Pancreas (tissue), 10 donors: ENCODE measurements at places on chromosomes 13 and 19.
A peak's percentile ranks its signal among the peaks of the same experiment; 100 is the strongest.

DNA sequence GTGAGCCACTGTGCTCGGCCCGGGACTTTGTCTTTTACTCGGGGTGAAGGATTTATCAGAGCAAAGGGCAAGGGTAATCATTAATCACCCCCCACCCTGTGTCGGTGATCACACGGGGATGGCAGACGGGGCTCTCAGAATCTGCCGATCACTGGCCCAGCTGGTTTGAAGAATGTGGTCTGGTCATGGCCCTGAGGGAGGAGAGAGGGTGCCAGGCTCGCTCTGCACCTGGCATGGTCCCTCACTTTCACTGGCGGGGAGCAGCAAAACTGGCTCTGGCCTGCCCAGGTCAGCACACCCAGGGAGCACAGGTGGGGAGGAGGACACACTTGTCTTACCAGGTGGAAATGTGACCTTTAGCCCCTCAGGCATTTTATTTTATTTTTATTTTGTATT is 10.2 kb downstream of the REEP6 start:
- H3K4me1 ChIP-seq, result peaks cover 11% of the 10 kb centered on the region
- H3K4me3 ChIP-seq, result no peak overlapping the region
- H3K27ac ChIP-seq, result peak overlapping the region; percentile 37
- H3K36me3 ChIP-seq, result no peaks in the 10 kb centered on the region

GRCh38 chr19:33405254-33405552 is 31.7 kb downstream of the CEBPG start:
- H3K27ac ChIP-seq, result no peak overlapping the region
- H3K36me3 ChIP-seq, result no peaks in the 10 kb centered on the region
- H3K4me1 ChIP-seq, result peaks cover 7% of the 10 kb centered on the region
- H3K4me3 ChIP-seq, result no peak overlapping the region

GRCh38 chr13:71828564-71828963 is 38.4 kb downstream of the DACH1 start:
- no peak for DNase-seq
- no peak overlapping the region for H3K4me3 ChIP-seq
- no peaks in the 10 kb centered on the region for H3K36me3 ChIP-seq
- H3K27ac ChIP-seq, result no peak overlapping the region

GRCh38 chr19:30003866-30004265 is 61.8 kb downstream of the URI1 start:
- H3K36me3 ChIP-seq, result no peaks in the 10 kb centered on the region
- no peak overlapping the region for H3K27ac ChIP-seq
- DNase-seq, result no peak
- H3K4me3 ChIP-seq, result no peak overlapping the region
- H3K4me1 ChIP-seq, result no peaks in the 10 kb centered on the region
- no peaks in the 10 kb centered on the region for H3K27me3 ChIP-seq
